ENCODE measurements at places on chromosomes 12 and 14. TPM values are rescaled to one million over a fixed set of nuclear protein-coding genes. Genes with fewer than 3 reads are reported as not detected.

DNA sequence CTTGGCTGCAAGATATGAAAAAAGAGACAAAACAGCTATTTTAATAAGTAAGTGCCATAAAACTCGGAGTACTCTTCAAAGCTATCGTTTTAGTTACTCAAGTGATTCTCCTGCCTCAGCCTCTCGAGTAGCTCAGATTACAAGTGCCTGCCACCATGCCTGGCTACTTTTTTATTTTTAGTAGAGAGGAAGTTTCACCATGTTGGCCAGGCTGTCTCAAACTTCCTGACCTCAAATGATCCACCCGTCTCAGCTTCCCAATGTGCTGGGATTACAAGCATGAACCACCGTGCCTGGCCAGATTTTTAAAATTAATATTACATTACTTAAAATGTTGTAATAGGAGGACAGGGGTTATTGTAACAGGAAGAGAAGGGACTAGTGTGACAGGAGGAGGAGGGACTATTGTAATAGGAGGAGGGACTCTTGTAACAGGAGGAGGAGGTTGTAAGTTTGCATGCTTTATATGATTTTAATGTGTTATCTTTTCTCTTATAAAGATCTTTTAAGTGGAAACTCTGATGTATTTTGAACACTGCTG is 61.3 kb downstream of the KITLG start:
- H3K4me3 ChIP-seq: no peak overlapping the region
- no peak for DNase-seq
- no peaks in the 10 kb centered on the region for H3K36me3 ChIP-seq
- H3K27me3 ChIP-seq: no peaks in the 10 kb centered on the region
- H3K4me1 ChIP-seq: no peaks in the 10 kb centered on the region

GRCh38 chr12:92342574-92342973 is 196.9 kb upstream of the BTG1 start:
- no peaks in the 10 kb centered on the region for H3K27me3 ChIP-seq
- H3K4me3 ChIP-seq: no peak overlapping the region
- no peaks in the 10 kb centered on the region for H3K36me3 ChIP-seq
- no peak for DNase-seq

DNA sequence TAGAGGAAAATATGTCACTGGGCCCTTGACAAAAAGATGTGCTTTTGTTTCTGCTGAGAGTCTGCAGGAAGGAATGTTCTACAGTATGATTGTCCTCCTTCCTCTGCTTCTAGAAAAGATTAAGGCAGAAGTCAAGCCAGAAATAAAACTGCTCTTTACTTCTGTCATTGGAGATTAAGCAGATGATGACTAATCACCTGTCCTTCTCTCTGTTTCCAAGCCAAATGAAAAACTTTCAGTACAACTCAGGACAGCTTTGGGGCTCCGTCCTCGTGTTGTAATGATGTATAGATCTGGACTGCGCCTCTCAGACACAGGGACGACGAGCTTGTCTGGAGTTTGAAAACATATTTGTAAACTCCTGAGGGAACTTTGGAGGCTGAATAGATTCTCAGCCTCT is 159.3 kb downstream of the DYRK2 start:
- H3K27ac ChIP-seq: peak overlapping the region; percentile 13
- H3K4me3 ChIP-seq: no peak overlapping the region
- H3K4me1 ChIP-seq: peaks cover 12% of the 10 kb centered on the region

- H3K27ac ChIP-seq: peak overlapping the region; percentile 98
- H3K4me3 ChIP-seq: no peak overlapping the region
- H3K4me1 ChIP-seq: peaks cover 41% of the 10 kb centered on the region
- no peaks in the 10 kb centered on the region for H3K36me3 ChIP-seq
Measured at GRCh38 chr12:76020731-76021672, 10.6 kb downstream of the PHLDA1 start.

DNA sequence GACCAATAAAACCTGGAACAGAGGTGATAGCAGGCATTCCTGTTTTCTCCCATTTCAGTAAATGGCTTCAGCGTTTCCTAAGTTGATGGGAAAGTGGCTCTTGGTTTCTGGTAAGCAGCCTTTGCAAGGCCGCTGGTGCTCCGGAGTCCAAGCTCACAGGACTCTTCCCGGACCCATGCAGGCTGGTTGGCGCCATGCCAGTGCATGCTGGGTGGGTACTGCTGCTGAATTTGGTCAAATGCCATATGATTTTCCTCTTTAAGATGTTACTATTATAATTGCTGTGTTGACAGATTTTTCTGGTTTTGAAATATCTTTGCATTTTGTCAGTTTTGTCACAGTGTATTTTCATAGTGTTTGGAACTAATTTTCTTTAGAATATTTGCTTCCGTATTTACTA is 27.7 kb downstream of the PPP2R5C start:
- H3K27ac ChIP-seq: no peak overlapping the region
- no peaks in the 10 kb centered on the region for H3K36me3 ChIP-seq
- no peaks in the 10 kb centered on the region for H3K4me1 ChIP-seq
- H3K4me3 ChIP-seq: no peak overlapping the region

GRCh38 chr12:87425942-87426554 is 603.2 kb downstream of the C12orf50 start:
- H3K27me3 ChIP-seq: no peaks in the 10 kb centered on the region
- H3K36me3 ChIP-seq: no peaks in the 10 kb centered on the region
- DNase-seq: no peak
- no peak overlapping the region for H3K27ac ChIP-seq

The HOXC10 gene
- total RNA-seq: not detected

The NKX2-1 gene
- 341 TPM for total RNA-seq

GRCh38 chr12:130754234-130754901 is 38.3 kb upstream of the RIMBP2 start:
- H3K27ac ChIP-seq: no peak overlapping the region
- no peaks in the 10 kb centered on the region for H3K4me1 ChIP-seq
- DNase-seq: no peak
- H3K36me3 ChIP-seq: no peaks in the 10 kb centered on the region
- no peaks in the 10 kb centered on the region for H3K27me3 ChIP-seq

DNA sequence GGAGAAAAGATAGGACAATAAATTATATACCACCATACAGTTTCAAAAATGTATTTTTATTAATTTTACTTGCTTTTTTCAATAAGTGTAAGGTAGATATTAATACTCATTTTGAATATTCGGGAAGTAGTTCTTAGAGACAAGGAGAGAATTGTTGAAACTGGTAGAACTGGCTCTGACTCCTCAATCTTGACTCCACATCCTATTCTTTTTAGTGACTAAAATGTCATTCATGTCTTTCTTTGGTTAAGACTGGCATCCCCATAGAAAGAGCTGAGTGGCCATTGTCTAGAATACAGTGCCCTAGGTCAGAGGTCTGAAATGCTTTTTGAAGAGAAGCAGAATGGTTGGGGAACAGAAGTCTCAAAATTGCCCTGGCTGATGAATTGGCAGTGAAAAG is 177.6 kb upstream of the LRIG3 start:
- H3K27ac ChIP-seq: no peak overlapping the region
- no peaks in the 10 kb centered on the region for H3K4me1 ChIP-seq
- no peaks in the 10 kb centered on the region for H3K27me3 ChIP-seq
- no peak for DNase-seq
- H3K4me3 ChIP-seq: no peak overlapping the region

GRCh38 chr14:71720978-71721624 is 211.1 kb upstream of the RGS6 start:
- H3K27me3 ChIP-seq: no peaks in the 10 kb centered on the region
- peak; percentile 23 for DNase-seq
- no peak overlapping the region for H3K27ac ChIP-seq
- H3K36me3 ChIP-seq: peaks cover 5% of the 10 kb centered on the region
- no peak overlapping the region for H3K4me3 ChIP-seq
- no peaks in the 10 kb centered on the region for H3K4me1 ChIP-seq

GRCh38 chr14:100837805-100838350 is 12.0 kb downstream of the MEG3 start:
- no peaks in the 10 kb centered on the region for H3K36me3 ChIP-seq
- DNase-seq: no peak
- no peak overlapping the region for H3K4me3 ChIP-seq
- no peaks in the 10 kb centered on the region for H3K27me3 ChIP-seq

The SRRM4 gene
- total RNA-seq: 0.10 TPM

The GLI1 gene
- not detected for total RNA-seq

- no peak overlapping the region for H3K27ac ChIP-seq
- no peak for DNase-seq
- peaks cover 7% of the 10 kb centered on the region for H3K4me1 ChIP-seq
Measured at GRCh38 chr14:96497087-96497486, 5.1 kb upstream of the PAPOLA start.

The TMTC1 gene
- total RNA-seq: 17.2 TPM

GRCh38 chr12:52401526-52401925 is 4.6 kb downstream of the KRT82 start:
- DNase-seq: no peak
- H3K4me1 ChIP-seq: no peaks in the 10 kb centered on the region
- no peaks in the 10 kb centered on the region for H3K27me3 ChIP-seq

DNA sequence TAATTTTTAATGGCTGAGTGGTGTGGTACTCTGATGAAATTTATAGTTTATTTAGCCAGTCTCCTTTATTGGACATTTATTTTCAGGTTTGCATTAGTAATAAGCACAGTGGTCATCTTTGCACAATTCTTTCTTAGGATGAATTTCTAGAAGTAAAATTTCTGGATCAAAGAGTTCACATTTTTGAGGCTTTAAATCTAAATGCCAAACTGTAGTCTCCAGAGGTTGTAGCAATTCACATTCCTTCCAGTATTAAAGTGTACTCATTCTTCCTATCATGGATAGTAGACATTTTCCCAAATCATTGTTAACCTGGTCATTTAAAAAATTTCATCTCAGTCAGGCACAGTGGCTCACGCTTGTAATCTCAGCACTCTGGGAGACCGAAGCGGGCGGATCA is 24.8 kb downstream of the SLC39A9 start:
- no peak overlapping the region for H3K4me3 ChIP-seq
- no peaks in the 10 kb centered on the region for H3K36me3 ChIP-seq
- no peak overlapping the region for H3K27ac ChIP-seq

- H3K27me3 ChIP-seq: no peaks in the 10 kb centered on the region
- no peak overlapping the region for H3K27ac ChIP-seq
- no peaks in the 10 kb centered on the region for H3K36me3 ChIP-seq
- peaks cover 15% of the 10 kb centered on the region for H3K4me1 ChIP-seq
Measured at GRCh38 chr14:99041820-99042174, 230.2 kb downstream of the BCL11B start.

GRCh38 chr14:81464253-81465002 is 64.3 kb upstream of the STON2 start:
- peak; percentile 48 for DNase-seq
- H3K27me3 ChIP-seq: no peaks in the 10 kb centered on the region
- peaks cover 24% of the 10 kb centered on the region for H3K4me1 ChIP-seq
- peak overlapping the region; percentile 64 for H3K27ac ChIP-seq
- no peaks in the 10 kb centered on the region for H3K36me3 ChIP-seq
- H3K4me3 ChIP-seq: no peak overlapping the region

GRCh38 chr14:74562515-74563232 is 49.4 kb downstream of the LTBP2 start:
- H3K4me3 ChIP-seq: no peak overlapping the region
- peak; percentile 68 for DNase-seq
- peaks cover 62% of the 10 kb centered on the region for H3K4me1 ChIP-seq
- H3K27me3 ChIP-seq: no peaks in the 10 kb centered on the region
- no peaks in the 10 kb centered on the region for H3K36me3 ChIP-seq

DNA sequence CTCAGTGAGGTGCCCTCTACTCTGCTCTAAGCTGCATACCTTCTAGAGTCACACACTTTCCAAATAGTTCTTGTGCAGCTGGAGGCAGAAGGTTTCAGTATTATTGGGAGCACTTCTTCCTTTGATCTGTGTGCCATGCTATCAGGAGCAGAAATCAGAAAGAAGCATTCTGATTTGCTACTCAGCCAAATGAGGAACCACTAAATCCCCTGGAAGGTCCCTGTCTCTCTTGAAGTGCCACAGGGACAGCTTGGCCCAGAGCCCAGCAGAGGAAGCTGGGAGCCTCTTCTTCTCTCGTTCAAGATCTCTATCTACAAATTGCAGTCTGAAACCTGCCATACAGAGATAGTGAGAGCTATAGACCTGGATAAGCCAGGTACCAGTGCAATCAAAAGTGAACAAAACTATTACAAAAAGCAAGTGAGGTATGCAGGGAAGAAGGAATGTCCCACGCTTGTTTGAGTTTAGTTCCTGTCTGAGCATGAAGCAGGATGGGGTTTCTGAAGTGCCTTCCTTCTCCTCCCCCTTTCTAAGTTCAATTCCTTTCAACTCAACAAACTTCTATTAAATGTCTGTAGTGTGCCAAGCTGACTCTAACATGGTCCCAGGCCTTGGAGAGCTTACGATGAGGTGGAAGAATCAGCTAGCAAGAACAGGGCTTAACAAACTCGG is 100.9 kb upstream of the PARP11 start:
- no peak overlapping the region for H3K4me3 ChIP-seq
- no peak overlapping the region for H3K27ac ChIP-seq
- DNase-seq: no peak
- no peaks in the 10 kb centered on the region for H3K4me1 ChIP-seq
- H3K27me3 ChIP-seq: no peaks in the 10 kb centered on the region

DNA sequence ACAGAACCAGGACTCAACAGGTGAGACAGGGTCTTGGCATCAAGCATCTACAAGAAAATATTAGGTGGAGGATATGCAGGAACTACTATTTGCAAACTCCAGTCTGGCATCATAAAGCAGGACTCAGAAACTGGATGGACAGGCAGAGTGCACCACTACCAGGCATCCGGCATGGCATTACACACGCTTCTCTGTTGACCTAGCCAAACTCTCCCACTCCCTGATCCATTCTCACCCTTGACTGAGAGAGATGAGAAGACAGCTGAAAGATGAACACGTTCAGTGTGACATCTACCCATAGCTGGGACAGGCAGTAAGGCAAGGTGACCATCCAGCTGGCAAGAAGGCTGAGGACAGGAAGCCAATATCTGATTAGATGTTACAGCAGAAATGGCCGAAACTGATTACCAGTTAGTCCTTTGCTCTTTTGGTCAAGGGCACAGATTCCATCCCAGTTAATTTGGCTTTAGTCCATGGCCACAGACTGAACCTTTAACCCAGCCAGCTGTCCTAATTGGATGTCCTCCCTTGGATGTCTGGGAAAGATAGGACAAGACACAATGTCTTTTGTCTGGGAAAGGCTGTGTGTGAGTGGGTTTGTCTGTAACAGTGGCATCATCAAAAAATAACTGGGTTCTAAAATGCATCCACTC is 71.6 kb downstream of the BBS10 start:
- no peaks in the 10 kb centered on the region for H3K27me3 ChIP-seq
- no peak for DNase-seq
- H3K27ac ChIP-seq: no peak overlapping the region

DNA sequence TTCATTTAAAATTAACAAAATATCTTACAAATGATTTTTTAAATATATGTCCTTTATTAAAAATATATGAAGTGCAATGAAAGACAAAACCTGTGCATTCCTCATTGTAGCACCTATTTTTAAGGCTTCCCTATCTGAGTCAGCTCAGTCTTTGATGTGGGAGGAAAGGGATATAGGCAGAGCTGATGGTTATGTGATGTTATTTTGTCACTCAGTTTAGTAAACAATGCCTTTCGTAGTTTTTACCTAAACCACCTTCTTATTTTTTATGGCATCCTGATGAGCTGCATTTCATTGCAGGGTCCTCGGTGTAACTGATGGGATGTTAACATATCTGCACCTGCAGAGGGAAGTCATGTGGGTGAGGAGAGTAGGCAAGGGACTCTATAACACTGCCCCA is 58.9 kb upstream of the FRMD6 start:
- H3K27me3 ChIP-seq: no peaks in the 10 kb centered on the region
- H3K36me3 ChIP-seq: no peaks in the 10 kb centered on the region
- H3K27ac ChIP-seq: no peak overlapping the region
- H3K4me1 ChIP-seq: no peaks in the 10 kb centered on the region
- H3K4me3 ChIP-seq: no peak overlapping the region

The BICDL1 gene
- total RNA-seq: 52.0 TPM

All from thyroid gland (tissue), 4 donors.